ENCODE measurements at places on chromosomes 4 and X. TPM values are rescaled to one million over a fixed set of nuclear protein-coding genes. Genes with fewer than 3 reads are reported as not detected.

The P2RY10 gene
- not detected for total RNA-seq

- no peak for DNase-seq
Measured at GRCh38 chr4:152673489-152673888, 6.3 kb downstream of the TMEM154 start.

- DNase-seq, result no peak
Measured at GRCh38 chr4:7631288-7632014, 196.7 kb upstream of the PSAPL1 start.

The TEX13A gene
- total RNA-seq, result not detected

DNA sequence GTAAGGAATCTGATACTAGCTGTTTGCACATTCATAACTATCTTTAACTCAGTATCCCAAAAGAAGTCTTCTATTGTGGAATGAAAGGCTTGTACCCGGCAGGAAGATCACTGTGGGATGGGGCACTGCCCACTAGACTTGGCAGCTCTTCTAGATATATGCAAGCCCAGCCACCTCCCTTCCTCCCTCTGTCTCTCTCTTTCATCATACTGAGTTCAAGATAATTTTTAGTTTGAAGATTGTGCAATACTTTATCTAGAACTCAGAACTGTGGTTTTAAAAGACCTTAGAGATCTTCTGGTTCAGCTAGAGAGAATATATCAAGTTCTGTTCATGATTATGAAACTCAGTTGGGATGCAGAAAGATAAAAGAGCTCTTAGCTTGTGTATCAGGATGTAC, 22.5 kb upstream of the GPR34 start:
- DNase-seq, result peak; percentile 80

DNA sequence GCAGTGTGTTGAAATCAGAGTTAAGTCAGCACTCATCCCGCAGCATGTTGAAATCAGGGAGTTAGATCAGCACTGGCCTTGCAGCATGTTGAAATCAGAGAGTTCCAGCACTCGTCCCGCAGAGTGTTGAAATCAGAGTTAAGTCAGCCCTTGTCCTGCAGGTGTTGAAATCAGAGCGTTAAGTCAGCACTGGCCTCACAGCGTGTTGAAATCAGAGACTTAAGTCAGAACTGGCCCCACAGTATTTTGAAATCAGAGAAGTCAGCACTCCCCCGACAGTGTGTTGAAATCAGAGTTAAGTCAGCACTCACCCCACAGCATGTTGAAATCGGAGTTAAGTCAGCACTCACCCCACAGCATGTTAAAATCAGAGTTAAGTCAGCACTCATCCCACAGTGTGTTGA, 10.9 kb upstream of the UVSSA start:
- peak; percentile 77 for DNase-seq

The GAGE12F gene
- not detected for total RNA-seq

The GATA1 gene
- total RNA-seq, result not detected

The MAPK10 gene
- total RNA-seq, result 12.1 TPM

Data from fibroblast of villous mesenchyme (primary cell).